Left forelimb (tissue), 1 donor: ENCODE measurements at places on chromosomes 1 and 21.

DNA sequence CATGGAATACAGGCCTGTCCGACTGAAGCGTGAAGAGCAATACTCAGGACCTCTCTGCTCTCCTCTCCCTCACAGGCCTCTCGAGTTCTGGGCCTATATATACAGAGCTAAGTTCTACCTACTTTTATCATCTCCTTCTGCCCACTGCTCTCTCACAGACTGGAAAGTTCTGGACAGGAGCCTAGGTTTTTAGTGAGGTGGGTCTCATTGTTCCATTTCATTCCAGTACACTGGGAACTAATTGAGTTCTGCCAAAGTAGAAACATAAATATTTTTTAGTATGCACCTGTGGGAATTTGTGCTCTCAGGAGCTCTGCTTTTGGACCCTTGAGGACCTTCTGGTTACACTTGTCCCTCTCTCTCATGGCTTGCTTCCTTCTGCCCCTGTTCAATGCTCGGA, at the start of gene TEDDM1:
Gene TEDDM1, minus strand, starts transcription at position 101 of the 400 bp plus-strand sequence. CDS start 182 bp downstream, outside the sequence.
- no peak for DNase-seq

- no peak for DNase-seq
Observed at GRCh38 chr1:233721004-233721595, 107.2 kb downstream of the KCNK1 start.

GRCh38 chr1:33310702-33311101, 10.2 kb downstream of the A3GALT2 start:
- no peak for DNase-seq

DNA sequence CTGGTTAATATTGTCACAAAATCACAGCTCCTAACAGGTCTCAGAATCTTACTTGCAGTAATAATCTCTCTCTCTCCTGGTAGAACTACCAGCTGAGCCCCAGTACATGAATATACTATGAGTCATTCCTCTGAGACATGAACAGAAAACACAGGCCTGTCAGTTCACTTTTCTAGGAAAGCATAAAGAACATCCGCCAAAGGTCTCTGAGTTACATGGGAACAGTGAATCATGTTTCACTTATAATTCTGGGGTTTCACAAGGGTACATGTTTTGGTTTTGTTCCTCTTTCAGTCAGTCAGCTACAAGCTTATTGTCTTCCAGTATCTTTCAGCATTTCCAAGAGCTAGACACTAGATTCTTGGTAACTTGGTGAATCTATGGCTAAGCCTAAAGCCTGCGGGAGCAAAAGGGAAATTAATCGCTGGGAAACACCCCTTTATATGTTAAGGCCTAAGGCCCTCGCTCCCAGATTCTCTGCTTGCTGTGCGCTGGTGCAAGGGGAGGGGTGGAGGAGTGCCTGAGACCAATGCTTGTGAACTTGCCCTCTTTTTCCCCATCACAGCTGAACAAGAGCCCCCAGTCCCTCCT, 31.7 kb downstream of the IFNGR2 start:
- no peak for DNase-seq

GRCh38 chr1:180946056-180946455, 33.4 kb downstream of the KIAA1614 start:
- DNase-seq, result no peak

DNA sequence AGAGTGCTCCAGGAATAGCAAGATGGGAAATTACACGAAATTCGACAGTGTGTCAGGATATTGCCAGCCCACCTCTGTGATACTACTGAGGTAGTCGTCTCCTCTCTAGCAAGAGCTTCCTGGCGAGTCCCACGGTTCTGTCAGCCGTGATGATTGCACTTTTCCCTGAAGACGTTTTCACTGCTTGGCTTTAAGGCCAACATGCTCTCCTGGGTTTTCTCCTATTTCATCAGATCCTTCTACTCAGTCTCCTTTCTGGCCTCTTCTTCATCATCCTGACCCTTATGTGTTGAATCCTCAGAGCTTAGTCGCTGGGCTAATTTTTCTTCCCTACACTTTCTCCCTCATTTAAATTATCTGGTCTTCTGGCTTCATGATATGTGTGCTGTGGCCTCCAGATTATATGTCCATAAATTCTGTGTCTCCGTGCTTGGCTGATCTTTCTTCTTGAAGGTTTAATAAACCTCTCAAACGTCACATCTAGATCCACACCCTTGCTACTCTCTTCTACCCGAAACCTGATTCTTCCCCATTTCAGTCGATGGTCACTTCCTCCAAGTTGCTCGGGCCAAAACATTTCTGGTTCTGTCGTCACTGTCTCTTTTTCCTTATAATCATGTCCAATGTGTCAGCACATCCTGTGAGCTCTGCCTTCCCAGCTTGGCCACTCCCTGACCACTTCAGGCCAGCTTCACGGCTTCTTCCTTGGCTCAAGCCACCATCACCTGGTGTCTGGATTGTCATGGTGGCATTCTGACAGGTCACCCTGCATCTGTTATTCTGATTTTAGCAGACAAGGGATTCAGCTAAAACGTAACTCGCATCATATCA, 12.2 kb downstream of the OR2B11 start:
- DNase-seq, result no peak

GRCh38 chr1:245310571-245311531, 156.1 kb downstream of the KIF26B start:
- no peak for DNase-seq

GRCh38 chr1:109370712-109371340, 26.9 kb downstream of the SORT1 start:
- no peak for DNase-seq

DNA sequence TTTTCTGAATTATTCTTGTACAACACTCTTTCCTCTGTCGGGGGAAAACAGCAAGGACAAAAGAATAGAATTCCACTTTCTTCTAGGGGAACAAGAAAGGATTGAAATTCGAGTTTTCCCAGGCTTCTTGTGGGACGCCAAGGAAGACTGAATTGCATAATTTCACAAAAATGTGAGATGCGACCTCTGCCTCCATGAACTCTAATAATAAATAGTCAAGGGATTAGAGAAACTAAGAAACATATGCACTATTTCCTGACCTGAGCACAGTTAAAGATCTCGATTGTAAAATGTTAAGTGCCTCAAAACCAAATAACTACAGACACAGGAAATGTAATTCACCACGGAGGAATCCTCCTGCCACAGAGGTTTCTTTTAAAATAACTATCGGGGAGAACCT, 117.3 kb upstream of the MARK1 start:
- DNase-seq, result no peak

DNA sequence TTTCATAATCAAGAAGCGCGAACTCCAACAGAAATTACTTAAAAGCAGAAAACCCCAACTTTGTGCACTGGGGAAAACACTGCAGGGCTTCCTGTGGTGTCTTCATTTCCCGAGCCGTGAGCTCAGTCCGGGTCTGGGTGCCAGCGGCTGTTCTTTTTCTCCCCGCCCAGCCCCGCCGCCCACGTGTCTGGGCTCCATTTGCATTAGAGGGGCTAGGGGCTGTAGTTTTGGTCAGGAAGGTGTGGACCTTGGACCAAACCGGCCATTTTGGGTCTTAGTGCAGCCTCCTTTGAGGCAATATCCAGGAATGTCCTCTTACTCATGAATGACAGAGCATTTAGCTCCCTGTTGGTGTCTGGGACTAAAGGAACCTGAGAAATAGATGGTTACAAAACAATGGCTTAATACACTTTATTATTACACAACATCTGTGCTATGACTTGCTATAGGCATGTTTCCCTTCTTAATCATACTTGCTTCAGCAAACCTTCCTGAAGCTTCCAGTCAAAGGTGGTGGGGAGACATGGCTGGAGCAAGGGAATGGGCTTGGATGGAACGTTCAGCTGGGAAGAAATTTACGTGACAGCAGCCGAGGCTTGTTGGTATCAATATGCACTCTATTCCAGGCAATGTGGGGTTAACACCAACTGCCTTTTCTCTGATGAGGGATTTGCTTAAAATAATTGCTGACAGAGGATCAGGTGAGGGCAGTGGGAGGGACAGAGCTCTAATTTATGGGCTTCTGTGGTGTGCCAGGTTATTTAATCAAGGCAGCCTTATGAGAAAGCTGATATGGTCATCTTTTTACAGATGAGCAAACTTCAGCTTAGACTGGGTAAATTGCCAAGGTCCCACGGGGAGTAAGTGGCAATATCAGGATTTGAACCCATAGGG, 1.1 kb downstream of the AGTRAP start:
- DNase-seq, result no peak

GRCh38 chr21:34348890-34349519, 14.8 kb upstream of the KCNE2 start:
- no peak for DNase-seq

DNA sequence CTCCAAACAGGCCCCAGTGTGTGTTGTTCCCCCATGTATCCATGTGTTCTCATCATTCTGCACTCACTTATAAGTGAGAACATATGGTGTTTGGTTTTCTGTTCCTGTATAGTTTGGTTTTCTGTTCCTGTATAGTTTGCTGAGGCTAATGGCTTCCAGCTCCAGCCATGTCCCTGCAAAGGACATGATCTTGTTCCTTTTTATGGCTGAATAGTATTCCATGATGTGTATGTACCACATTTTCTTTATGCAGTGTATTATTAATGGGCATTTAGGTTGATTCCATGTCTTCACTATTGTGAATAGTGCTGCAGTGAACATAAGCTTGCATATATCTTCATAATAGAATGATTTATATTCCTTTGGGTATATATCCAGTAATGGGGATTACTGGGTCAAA, 111.8 kb downstream of the MAN1A2 start:
- DNase-seq, result no peak
